Activated CD4-positive, alpha-beta T cell treated with anti-CD3 and anti-CD28 coated beads, Interleukin-2, amount 10 ng/mL, durations not matched to agents 7 days and 5 days (primary cell): ENCODE measurements at places on chromosomes 3 and 15. TPM values are rescaled to one million over a fixed set of nuclear protein-coding genes. Genes with fewer than 3 reads are reported as not detected.

- no peak for DNase-seq
These were observed 4.5 kb downstream of the EIF3J start for GRCh38 chr15:44541282-44541958.

Gene GPR27
- total RNA-seq = 1.0 TPM

Gene COPB2
- total RNA-seq = 101 TPM

DNA sequence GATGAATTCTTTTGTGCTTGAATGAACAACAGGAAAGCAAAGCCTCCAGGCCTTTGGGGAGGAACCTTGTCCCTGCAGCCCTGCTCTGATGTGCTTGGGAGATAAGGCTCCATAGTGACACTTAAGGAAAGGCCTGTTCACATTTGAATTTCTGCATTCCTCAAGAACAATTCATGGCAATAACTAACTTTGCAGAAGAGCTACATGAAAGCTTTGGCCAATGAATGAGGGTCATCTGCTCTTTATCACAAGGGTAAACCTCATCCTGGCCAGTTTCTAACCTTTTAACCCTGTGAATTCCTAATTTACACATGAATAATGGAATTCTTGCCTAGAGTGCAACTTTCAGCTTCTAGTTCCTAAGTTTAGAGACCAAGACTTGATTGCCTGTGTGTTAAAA, 5.6 kb downstream of the PRTG start:
- no peak for DNase-seq

GRCh38 chr3:2837239-2837638, 272.9 kb downstream of the IL5RA start:
- DNase-seq = no peak

Gene MESP2
- total RNA-seq = not detected

DNA sequence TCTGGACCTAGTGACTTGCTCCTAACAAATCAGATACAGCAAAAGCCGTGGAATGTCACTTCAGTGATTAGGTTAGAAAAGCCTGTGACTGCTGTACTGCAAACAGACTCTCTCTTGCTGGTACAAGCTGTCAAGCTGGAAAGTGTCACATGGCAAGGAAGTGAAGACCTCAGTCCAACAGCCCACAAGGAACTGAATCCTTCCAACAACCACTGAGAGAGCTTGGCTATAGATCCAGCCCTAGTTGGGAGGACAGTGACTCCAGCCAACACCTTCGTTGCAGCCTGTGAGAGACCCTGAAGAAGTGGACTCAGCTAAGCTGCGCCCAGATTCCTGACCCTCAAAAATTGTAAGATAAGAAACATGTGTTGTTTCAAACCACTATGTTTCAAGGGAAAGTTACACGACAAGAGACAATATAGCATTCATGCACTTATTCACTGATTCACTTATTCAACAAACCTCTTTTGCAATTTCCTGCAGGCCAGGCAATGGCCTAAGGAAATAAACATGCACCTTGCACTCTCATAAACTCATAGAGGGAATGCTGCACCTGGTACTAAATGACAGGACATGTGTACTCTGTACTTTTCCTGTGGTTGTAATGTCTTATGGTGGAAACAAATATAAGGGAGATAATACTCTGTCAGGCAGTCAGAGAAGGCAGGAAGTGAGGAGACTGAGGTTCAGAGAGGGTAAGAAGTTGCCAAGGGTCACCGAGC, 142.9 kb downstream of the CADPS start:
- no peak for DNase-seq

DNA sequence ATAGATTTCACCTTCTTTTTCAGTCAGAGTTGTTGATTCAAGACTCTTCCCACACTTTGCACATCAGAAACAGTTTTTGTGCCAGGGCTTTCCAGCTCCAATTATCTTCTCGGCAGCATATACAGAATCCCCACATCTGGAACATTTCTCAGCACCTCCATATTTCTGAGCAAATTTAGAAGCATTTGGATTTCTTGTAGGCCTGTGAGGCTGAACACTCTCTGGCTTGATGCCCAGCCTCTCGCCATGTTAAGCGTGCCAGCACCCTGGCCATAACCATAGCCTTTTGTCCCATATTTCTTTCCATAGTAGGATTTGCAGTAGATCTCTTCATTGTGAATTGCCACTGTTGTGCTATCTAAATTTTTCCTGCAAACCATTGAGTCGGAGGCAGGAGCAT, 28.3 kb downstream of the CD80 start:
- DNase-seq = no peak

DNA sequence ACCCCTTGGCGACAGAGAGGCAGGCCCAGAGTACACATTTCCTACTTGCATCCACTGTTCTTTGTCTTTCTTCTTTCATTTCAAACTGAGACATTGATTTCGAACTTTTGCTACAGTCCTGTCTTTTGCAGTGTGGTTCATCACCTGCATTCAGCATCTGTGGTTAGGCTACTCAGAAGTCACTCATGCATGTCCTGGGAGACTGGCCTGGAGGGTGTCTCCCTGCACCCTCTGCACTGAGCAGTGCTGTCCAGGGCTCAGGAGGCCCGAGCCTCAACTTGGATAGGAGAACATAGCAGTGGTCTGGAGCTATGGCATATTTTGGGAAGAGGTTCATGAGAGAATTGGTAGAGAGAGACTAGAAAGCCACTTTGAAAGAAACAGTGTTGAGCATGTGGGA, 240.2 kb upstream of the TPRG1 start:
- no peak for DNase-seq

DNA sequence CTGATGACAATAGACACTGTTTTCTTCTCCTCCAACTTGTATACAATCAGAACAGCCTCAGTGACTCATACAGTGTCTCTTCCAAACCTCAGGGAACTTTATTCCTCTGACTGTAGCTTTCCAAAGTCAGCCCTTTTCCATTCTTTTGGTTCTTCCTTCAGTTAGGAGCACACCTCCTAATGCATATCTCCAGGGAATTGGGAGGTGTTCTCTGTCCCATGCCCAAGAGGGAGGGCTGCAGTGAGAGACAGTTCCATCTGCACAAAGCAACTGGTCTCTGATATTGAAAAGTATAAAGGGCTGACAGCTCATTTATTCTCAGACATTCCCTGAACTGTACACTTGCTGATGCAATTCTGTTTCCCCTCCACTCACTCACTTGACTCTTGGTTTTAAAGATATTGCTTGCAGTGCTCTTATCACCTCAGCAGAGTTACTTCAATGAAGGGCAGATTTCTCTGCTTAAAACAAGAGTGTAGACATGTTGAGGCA, 337.8 kb upstream of the TBC1D5 start:
- DNase-seq = no peak

GRCh38 chr3:50324351-50325112, 2.0 kb upstream of the HYAL2 start:
- peak; percentile 67 for DNase-seq

- no peak for DNase-seq
These were observed 113.5 kb upstream of the ALCAM start for GRCh38 chr3:105253225-105253624.

- DNase-seq = no peak
These were observed 181.9 kb upstream of the CHL1 start for GRCh38 chr3:14652-15051.

Gene C3orf49
- total RNA-seq = not detected

DNA sequence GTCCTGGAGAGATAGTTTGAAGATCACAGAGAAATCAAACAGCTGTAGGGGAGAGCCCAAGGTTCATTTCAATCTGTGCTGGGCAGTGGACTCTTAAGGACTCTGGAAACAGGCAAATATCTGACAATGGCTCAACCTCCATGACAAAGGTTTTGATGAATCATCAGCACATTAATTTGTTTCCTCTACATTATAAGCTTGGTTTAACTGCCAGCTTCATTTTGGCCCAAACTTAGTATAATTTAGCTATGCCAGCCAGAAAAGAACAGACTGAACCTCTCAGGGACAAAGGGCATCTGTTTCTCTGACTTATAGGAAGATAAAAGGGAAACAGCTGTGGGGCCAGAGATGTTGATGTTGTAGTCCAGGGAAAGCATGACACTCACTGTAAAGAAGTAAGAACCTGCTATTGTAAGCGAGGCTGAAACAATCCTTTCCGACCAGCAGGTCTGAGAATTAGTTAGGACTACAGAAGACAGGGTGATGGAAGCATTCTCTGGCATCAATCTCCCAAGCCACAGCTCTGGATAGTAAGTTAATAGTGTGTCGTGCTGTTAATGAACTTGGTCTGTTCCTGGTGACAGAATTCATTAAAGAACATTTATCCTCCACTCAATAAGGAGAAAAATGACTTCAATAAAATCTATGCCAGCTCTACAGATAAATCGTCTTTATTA, 110.1 kb downstream of the KCNMB2 start:
- no peak for DNase-seq

Gene GABRR3
- total RNA-seq = not detected

Gene ABHD17C
- total RNA-seq = 5.6 TPM

- DNase-seq = no peak
These were observed 316.1 kb upstream of the TMCO5A start for GRCh38 chr15:37618353-37618752.
